Tibial nerve (tissue), 4 donors: ENCODE measurements at places on chromosomes 11 and 22. TPM values are rescaled to one million over a fixed set of nuclear protein-coding genes. Genes with fewer than 3 reads are reported as not detected.

DNA sequence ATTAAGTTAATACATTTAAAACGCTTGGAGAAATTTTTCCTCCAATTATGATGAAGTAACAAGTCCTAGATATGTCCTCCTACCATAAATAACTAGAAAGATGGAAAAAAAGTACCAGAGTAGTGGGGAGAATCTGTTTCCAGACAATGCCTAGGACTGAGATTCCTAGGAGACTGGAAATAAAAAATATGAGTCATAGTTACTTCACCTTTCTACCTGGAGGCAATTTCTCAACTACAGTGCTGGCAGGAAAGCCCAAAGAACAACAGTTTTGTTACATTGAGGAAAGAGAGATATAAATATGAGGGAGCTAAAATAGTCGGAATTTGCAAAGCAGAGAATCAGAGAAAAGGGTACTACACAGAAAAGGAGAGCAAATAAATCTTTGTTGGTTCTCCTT, 202.1 kb upstream of the ARHGAP42 start:
- no peaks in the 10 kb centered on the region for H3K36me3 ChIP-seq
- H3K4me3 ChIP-seq: no peak overlapping the region
- no peak overlapping the region for H3K27ac ChIP-seq

Gene OR4C12
- not detected for total RNA-seq

- no peak overlapping the region for H3K4me3 ChIP-seq
- no peaks in the 10 kb centered on the region for H3K4me1 ChIP-seq
- no peaks in the 10 kb centered on the region for H3K27me3 ChIP-seq
Observed at GRCh38 chr22:22576244-22576988, 17.4 kb upstream of the PRAME start.

DNA sequence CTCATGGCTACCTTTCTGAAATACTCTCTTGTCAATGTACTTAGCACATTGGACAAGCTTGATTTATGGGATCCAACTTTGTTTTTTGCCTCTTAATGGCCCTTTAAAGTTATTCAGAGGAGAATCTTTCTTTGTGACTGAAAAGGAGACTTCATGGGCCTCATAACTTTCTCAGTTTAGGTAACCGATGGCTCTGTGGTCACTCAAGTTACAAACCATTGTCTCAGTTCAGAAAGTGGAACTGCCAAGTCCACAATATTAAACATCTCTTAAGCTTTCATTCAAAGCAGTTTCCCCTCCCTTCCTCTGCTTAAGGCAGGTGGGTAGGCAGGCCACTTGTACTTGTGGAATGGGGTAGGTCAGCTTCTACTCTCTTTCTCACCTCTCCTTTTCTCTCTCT, 12.3 kb upstream of the ARL14EP start:
- H3K4me3 ChIP-seq: no peak overlapping the region
- no peak overlapping the region for H3K27ac ChIP-seq
- no peak for DNase-seq
- no peaks in the 10 kb centered on the region for H3K27me3 ChIP-seq
- no peaks in the 10 kb centered on the region for H3K4me1 ChIP-seq

Gene CYP2R1
- 16.3 TPM for total RNA-seq

DNA sequence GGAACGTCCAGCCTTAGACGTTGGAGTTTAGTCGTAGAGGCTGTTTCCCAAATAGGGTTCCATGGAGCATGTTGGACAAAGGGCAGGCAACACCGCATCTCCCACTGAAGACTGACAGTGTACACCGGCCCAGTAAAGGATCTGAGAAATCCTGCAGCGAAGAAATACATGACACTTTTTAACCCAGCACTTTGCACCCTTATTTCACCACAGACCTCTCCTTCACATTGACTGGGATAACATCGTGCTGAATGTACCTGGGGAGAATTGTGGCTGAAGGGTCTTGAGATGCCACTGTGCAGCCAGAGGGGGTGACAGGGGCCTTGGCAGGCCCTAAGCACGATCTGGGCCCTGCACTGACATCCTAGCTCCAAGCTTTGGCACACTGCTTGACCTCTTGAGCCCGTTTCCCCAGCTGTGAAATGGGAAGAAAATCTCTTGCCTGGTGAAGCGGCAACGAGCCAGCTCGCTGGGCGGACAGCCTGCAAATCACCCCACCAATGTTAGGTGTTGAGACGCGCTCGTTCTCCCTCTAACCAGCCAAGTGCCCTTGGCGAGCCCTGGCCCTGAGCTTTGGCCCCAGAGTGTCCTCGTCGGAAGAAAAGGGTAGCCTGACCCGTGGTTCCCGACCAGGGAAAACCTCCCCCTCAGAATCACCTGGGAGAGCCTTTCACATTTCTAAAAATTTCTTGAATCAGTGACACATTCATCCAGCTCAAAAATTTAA, 13.4 kb downstream of the CD5 start:
- H3K4me1 ChIP-seq: no peaks in the 10 kb centered on the region
- H3K27me3 ChIP-seq: no peaks in the 10 kb centered on the region
- no peak overlapping the region for H3K27ac ChIP-seq

Gene SLC39A13
- total RNA-seq: 91.6 TPM

DNA sequence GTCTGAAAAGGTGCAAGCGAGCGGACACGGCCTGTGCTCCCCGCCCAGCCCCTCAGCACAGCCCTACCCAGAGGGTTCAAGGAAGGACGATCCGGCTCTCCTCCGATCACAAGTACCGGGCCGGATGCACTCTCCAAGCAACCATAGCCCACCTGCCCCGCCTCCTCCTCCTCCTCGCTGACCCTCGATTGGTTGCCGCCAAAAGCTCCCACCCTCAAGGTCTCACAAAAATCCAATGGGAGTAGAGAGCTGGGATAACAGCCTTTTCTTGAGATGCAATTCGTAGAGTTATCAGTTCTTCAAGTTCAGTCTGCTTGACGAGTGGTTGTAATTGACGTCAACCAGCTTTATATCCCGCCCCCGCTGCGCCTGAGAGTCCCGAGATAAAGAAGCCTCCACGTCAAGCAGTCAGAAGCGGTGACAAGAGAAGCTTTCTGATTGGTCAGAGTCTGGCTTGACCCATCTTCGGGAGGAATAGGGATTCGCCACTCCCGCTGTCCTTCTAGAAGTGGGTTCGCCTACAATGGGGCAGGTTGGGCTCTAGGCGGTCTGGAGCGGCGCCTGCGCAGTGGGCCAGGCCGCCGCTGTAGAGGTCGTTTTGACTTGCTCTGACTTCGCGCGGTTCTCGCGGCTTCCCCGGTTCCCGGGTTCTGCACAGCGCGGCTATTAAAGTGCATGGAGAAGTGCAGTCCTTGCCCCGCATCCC, at the start of gene IFT27:
TSS of gene IFT27 (minus strand) at position 156 of the 706 bp plus-strand sequence. CDS start 412 bp downstream, outside the sequence.
- DNase-seq: peak; percentile 98
- no peaks in the 10 kb centered on the region for H3K27me3 ChIP-seq
- peaks cover 5% of the 10 kb centered on the region for H3K4me1 ChIP-seq
- peak within 1 kb of the TSS; percentile 90 for H3K27ac ChIP-seq
- peaks cover 17% of the 10 kb centered on the region for H3K36me3 ChIP-seq

Gene NXPE1
- total RNA-seq: not detected

DNA sequence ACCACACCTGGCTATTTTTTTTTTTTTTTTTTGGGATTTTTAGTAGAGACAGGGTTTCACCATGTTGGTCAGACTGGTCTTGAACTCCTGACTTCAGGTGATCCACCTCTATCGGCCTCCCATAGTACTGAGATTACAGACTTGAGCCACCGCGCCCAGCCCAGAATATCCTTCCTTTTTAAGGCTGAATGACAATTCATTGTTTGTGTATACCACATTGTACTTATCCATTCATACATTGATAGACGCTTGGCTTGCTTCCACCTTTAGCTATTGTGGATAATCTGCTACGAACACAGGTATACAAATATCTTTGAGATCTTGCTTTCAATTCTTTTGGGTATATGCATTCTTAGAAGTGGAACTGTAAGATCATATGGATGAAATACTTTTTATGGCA, 10.8 kb upstream of the RASSF10 start:
- no peak overlapping the region for H3K27ac ChIP-seq
- no peaks in the 10 kb centered on the region for H3K36me3 ChIP-seq
- H3K27me3 ChIP-seq: no peaks in the 10 kb centered on the region
- no peak for DNase-seq

DNA sequence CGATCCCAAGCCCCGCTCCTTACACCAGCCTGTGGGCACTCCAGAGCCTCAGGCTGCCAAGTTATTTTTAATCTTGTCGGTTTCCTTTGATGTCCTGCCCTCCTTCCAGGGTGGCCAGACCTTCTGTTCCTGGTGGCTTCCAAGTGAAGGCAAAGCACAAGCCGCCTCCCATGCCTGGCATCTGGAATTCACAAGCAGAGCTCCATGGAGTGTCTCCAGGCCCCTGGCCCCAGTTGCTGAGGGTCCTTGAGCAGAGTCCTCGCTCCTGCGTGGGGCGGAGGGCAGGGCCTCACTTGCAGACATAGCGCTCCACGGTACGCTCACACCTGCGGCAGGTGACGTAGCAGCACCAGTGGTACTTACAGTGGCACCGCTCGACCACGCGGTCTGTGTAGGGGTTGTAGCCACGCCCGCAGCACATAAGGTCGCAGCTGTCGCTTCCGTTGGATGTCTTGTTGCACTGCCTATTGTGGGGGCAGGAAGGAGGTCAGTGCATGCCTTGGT, 19.5 kb downstream of the WNT11 start:
- no peaks in the 10 kb centered on the region for H3K27me3 ChIP-seq
- no peak overlapping the region for H3K27ac ChIP-seq
- no peaks in the 10 kb centered on the region for H3K36me3 ChIP-seq
- H3K4me1 ChIP-seq: peaks cover 19% of the 10 kb centered on the region
- no peak for DNase-seq

DNA sequence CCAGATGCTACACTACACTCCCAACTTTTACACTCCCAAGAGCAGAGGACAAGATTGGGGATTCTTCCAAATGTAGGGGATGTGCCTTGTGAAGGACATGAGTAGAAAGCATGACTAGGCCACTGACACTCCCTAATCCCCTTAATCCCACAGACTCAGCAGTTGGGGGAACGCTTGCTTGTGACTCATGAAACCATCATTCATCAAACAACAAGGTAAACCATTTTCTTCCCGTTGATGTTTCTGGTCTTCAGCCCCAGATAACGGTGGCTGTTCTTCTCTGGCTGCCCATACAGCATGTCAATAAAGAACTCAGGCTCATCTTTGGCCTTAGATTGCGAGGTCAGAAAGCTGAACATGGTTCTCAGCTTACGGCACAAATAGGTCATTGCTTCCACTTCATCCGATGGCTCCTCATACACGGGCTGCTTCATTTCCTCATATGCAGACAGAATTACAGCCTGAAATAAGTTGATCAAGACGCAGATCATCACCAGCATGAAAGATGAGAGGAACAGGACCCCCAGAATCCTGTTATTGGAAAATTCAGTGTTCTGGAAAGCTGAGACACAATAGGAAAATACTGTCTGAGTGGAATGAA, 6.4 kb upstream of the CDPF1 start:
- H3K4me3 ChIP-seq: no peak overlapping the region
- H3K36me3 ChIP-seq: no peaks in the 10 kb centered on the region
- peaks cover 3% of the 10 kb centered on the region for H3K4me1 ChIP-seq
- H3K27me3 ChIP-seq: peaks cover 4% of the 10 kb centered on the region

DNA sequence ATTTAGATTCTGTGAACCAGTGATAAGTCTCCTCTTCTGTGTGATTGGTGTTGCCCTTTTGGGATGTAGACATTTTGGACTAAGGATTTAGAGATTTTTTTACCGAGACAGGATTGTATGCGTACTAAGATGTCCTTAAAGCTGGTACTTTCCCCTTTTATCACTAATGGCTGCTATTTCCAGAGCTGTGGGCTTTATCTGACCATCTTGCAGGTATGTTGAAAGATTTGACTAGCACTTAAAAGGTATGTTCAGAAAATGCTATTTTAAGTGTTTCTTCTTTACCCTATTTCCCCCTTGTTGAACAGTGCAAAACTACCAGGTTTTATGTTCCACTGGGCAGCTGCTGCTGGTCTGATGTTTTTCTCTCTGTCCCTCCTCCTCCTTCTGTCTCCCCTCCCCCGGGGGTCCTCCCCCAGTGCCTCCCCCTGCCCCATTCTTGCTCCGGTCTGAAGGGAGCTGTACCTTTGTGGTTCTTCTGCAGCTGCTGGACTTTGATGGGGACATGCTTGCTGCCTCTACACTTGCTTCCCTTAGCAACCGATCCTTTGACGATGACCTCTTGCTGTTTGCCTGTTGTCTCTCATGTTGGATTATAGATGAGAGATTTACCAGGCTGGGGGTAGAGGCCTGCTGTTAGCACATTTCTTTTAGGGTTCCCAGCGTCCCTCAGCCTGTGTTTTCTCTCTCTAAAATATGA, 59.6 kb downstream of the ZNRF3 start:
- no peak overlapping the region for H3K27ac ChIP-seq
- peaks cover 8% of the 10 kb centered on the region for H3K4me1 ChIP-seq
- H3K36me3 ChIP-seq: no peaks in the 10 kb centered on the region
- H3K27me3 ChIP-seq: no peaks in the 10 kb centered on the region
- no peak for DNase-seq

DNA sequence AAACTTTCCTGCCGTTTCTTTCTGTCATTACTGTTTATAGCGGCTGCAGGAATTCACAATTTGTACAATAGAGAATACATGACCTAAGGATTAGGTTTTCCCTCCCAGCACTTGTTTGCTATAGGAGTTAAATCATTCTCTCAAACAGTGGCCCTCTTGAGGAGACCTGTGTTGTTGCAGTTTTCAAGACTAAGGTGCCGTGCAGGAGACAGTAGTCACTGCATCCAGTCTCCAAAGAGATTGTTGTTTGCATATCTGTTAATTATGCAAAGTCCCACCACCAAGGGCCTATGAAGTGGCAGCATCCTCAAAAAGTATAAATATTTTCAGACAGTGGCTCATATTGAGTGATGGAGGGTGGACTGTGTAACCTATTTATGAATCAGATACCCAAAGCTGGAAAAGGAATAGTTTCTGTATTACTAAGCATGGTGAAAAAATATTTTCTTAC, 2.3 kb downstream of the PRSS23 start:
- peaks cover 19% of the 10 kb centered on the region for H3K4me1 ChIP-seq
- no peaks in the 10 kb centered on the region for H3K36me3 ChIP-seq
- no peaks in the 10 kb centered on the region for H3K27me3 ChIP-seq
- H3K27ac ChIP-seq: no peak overlapping the region
- H3K4me3 ChIP-seq: no peak overlapping the region
- no peak for DNase-seq

DNA sequence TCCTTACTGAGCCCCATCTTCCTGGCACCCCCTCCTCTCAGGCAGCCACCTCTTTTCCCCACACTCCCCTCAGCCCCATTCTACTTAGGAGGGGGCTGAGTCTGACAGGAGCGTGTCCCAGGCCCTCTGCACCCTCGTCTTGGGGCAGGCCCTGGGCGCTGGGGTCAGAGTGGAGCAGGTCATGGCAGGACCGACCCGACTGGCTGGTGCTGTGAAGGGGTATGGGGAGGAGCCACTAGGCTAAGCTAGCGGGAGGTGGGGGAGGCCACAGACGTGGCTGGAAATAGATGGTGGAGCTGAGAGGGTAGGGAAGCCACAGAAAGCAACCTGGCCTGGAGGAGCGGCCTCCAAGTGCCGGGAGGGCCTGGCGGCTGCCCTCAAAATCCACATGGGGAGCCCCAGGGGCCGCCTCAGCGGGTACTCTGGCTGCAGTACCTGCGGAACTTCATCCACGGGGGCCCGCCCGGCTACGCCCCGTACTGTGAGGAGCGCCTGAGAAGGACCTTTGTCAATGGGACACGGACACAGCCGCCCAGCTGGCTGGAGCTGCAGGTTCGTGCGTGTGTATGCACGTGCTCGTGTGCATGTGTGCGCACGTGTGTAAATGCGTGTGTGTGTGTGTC, 61.7 kb downstream of the MYO7A start:
- no peaks in the 10 kb centered on the region for H3K27me3 ChIP-seq
- H3K27ac ChIP-seq: no peak overlapping the region
- no peaks in the 10 kb centered on the region for H3K36me3 ChIP-seq
- no peak for DNase-seq
- H3K4me1 ChIP-seq: no peaks in the 10 kb centered on the region
